Left renal cortex interstitium (tissue), 4 donors: ENCODE measurements at places on chromosomes 11 and 22.

DNA sequence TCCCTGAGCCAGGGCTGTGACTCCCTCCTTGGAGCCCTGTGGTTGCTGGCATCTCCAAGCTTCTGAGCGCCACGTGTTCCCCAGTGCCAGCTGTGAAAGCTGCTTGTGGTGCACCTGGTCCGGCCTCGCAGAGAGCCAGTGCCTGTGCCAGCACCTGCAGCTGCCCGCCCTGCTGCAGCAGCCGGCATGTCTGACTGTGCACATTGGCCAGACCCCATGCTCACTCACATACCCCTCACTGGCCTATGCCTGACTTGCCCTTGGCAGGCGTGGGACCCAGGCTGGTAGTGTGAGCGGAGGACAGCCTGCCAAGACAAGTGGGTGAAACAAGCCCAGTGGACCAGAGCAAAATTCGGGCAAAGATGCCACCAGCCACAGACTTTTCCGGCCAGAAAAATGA lies 9.8 kb downstream of the MRPL48 start:
- DNase-seq, result no peak

DNA sequence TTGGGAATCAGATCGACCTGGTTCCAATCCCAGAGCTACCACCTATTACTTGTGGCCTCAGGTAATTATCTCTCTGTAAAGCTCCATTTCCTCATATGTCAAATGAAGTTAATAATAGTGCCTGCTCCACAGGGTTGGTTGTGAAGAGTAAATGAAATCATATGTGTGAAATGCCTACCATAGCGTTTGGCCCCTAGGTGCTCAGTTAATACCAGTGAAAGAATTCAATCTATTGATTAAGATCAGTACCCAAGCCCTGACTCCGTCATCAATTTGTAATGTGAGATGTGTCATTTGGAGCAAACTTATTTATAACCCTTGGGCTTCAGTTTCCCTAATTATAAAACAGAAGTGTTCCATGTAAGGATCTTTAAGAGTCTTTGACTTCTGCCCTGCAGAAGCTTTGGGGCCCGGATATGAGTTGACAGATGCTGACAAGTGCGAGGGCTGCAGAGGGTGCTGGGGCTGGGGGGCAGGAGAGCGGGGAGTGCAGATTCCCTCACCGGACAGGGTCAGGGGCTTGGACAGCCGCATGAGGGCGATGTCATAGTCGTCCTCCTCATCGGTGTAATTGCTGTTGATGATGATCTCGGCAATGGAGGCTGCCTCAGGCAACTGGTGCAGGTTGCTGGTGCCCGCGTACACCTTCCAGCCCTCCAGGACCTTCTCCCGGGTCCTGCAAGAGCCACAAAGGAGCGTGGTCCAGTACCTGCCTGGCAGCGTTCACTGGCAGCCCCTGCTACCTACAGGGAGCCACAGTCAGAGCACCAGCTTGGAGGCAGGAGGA lies 20.9 kb downstream of the TMPRSS13 start:
- no peak for DNase-seq

- DNase-seq, result no peak
Observed at GRCh38 chr11:2778630-2779498, 79.1 kb upstream of the KCNQ1OT1 start.

DNA sequence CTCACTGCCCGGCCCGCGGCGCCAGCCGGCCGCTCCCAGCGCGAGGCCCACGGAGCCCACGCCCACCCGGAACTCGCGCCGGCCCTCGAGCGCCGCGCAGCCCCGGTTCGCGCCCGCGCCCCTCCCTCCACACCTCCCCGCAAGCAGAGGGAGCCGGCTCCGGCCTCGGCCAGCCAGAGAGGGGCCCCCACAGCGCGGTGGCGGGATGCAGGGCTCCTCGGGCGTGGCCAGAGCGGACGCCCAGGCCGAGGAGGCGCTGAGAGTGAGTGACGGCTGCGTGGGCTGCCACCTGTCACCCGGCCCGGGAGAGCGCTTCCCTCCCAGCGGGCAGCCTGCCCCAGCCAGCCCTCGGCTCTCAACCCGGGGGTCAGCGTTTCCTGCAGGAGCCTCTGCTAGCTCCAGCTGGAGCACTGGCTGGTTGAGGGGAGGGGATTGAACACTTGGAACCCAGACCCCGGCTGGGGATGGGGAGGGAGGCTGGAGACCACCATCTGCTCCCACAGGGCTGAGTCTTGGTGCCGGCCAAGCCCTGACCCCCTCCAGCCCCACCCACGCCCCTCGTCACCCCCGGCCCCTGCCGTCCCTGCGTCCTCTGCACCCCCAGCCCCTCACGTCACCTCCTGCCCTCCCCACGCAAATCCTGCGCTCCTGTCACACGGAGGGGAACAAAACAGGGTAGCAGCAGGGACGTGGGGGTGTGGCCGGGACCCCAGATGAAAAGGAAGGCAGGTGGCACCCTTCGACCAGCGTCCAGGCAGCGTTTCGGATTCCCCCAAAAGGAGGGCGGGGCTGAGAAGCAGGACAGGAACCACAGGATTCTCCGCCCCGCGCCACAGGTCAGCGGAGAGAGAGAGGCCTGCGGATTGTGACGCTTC lies 157.0 kb downstream of the BRD1 start:
- no peak for DNase-seq

DNA sequence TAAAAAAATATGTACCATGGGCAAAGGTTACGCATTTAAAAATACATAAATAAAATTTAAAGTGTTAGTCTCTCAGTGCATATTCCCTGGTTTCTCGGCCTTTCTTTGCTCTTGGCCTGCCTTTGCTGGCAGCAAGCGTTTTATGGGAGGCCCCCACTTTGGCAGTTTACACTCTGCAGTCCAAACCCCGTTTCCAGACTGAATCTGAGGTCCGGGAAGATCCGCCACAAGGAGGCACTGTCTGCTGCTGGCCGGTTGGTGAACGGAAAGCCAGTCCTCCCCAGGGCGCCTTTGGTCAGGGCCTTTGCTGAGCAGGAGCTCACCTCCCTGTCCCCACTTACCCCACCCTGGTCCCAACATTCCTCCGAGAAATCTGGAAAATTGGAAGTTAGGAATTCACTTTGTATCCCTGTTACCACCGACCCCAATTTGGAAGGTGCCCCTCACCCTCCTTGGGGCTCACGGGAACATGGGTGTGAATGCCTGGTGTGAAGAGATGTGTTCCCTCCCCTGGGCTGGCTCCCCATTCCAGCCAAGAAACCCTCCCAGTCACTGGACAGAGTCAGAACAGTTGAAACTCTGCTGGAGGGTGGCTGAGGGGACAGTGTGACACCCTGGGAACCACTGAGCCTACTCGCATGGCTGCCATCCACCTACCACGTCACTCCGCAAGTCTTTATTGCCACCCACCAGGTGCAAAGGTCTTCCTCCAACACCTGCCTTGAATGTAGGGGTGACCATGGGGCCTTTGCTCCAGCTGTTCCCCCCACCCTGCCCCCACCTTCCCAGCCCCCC lies 9.4 kb upstream of the SF1 start:
- no peak for DNase-seq

GRCh38 chr11:117743121-117743815 lies 53.7 kb downstream of the DSCAML1 start:
- no peak for DNase-seq

- DNase-seq, result no peak
Observed at GRCh38 chr22:41550952-41551491, 6.8 kb upstream of the POLR3H start.

DNA sequence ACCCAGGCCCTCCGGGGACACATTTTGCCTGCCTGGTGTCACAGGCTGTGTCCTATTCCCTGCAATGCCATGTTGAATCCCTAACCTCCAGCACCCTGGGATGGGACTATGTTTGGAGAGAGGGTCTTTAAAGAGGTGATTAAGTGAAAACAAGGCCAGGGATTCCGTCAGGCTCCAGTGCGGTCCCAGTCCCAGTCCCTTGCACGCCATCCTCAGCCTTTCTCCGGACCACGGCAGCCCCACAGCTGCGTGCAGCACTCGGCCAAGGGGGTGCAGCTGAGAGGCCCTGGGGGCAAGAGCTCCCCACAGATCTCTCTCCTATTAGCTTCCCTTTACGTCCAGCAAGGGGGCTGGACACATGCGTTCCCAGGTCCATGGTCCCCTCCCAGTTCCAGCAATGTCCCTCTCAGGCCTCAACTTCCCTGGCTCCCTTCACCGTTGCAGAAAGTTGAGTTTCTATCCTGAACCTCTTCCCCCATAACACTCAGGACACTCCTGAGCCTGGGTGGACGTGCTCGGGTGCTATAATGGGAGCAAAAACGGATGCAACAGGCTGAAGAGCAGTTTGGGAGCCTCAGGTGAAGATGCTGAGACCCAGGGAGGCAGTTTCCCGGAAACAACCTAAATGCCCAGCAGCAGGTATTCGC lies 1422.7 kb downstream of the BRD1 start:
- DNase-seq, result no peak

DNA sequence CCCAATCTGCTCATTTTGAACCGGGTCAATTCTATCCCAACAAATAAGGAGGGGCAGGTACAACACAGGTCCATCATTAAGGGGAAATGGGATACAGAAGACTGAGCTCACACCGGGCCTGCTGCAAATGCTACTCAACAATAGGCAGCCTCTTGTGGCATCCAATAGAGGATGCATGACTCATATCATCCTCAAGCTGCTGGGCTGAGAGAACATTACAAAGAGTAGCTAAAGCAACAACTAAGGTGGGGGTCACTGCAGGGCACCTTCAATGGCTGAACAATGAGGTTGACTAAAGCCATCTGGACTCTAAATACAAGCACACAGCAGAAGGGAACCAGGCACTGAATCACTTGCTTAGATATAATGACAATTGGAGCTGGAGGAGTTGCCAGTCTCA lies 130.1 kb upstream of the SYN3 start:
- DNase-seq, result no peak

DNA sequence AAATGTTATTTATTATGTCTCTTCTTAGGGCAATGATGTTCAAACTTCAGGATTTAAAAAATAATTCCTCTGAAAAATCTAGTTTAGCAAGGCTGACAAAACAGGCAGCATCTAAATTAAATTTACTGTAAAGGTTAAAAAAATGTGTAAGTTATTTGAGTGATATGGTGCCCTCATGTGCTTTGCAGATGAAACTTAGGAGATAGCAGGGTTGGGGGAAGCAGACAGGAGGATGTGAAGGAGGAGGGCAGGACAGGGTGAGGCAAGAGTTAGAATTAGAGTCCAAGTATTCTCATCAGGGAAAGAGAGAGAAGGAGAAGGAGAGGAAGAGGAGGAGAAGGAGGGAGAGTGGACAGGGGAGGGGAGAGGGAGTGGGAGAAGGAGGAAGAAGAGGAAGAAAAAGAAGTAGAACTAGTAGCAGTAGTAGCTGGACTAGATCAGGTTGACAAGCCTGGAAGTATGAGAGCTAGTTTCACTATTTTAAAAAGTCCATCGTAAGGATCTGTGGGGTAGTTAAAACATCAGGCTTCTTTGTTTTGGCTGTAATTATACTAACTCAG lies 141.2 kb upstream of the SESN3 start:
- no peak for DNase-seq

DNA sequence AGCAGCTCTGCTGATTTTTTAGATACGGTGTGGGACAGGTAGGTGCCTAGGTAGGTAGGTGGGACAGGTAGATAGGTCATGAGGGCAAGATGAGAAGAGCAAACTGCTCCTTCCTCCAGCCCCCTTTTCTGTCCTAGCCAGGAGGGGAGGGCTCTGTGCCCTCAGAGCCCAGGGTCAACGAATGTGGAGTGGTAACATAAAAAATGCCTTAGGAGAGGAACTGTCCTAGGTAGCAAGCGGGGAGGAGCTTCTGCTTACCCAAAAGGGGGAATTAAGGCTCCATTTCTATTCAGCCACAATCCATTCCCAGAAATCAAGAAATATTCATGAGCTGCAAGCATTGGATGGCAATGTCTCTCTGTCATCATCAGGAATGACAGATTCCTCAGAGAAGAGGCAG lies 234.8 kb downstream of the GRIK4 start:
- no peak for DNase-seq

GRCh38 chr11:117026593-117027330 lies 71.5 kb downstream of the SIK3 start:
- DNase-seq, result no peak

DNA sequence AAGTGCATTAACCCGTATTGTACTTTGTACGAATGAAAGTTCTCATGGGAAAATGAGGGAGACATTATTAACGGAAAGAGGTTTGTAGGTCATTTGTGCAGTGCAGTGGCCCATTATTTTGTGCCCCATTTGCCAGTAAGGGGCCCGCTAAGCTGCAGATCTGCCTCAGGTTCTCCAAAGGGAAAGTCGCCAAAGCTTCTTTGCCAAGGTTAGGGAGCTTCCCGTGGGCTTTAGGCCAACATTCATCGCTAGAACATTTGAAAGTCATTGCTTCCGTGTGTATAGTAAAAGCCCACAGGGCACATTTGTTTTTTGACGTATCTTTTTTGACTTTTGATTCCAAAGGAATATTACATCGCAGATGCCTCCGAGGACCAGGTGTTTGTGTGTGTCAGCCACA lies 61.0 kb upstream of the SORL1-AS1 start:
- DNase-seq, result no peak

- no peak for DNase-seq
Observed at GRCh38 chr11:73273222-73273895, 1.2 kb downstream of the P2RY6 start.

DNA sequence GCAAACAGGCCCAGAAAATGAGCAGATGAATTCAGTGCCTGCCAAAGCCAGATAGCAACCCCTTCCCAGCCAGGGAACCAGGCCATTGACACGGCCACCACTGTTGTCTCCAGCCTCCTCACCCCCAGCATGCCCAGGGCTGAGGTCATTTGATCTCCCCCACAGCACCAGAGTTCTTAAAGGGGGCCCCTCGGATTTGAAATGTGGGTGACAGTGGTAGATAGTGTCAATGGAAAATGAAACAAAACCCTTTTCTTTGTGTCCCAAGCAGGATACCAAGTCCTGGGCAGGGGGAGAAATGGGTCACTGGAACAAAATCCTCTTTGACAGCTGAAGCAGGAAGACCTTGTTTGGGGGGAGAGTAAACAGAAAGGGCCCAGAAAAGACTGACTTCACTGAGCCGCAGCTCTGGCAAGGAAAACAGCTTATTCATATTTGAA lies 14.3 kb upstream of the ACCSL start:
- no peak for DNase-seq

DNA sequence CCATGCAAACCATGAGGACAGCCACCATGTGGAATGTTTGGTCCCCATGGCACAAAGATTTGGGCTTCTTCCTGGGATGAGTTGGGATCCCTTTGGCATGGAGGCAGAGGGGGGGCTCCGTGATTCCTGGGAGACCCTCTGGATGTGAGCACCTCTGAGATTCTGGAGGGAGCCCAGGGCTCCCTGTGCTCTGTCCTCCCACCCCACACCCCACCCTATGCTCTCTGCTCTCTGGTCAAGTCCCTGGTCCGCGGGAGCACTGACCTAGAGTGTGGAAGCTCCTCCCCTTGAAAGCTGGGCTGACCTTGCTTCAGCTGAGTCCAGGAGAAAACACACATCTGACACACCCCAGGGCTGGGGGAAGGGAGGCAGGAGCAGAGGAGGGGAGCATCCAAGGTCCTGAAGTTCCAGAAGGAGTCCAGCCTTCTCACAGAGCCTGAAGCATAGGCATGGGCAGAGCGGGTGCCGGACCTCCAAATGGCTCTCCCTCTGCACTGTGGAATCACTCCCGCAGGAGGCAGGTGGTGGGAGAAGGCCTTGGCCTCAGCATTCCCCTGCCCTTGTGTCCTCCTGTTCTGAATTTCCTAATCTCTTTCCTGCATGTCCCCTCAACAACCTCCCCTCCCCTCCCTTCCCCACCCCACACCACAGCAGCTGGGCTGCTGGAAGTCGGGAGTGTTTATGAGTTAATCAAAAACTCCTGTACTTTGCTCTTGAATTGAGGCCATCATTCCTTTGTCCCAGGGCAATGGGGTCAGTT lies 25.7 kb upstream of the OAF start:
- no peak for DNase-seq
